Astrocyte (in vitro differentiated cells and primary cell): ENCODE measurements at places on chromosomes 7 and 10. TPM values are rescaled to one million over a fixed set of nuclear protein-coding genes. Genes with fewer than 3 reads are reported as not detected.

GRCh38 chr10:12435348-12435747, 86.0 kb downstream of the CAMK1D start:
- H3K27me3 ChIP-seq, result peaks cover 2% of the 10 kb centered on the region
- DNase-seq, result no peak
- no peaks in the 10 kb centered on the region for H3K4me1 ChIP-seq
- H3K36me3 ChIP-seq, result no peaks in the 10 kb centered on the region
- no peak overlapping the region for H3K27ac ChIP-seq

- no peak overlapping the region for H3K4me3 ChIP-seq
- no peak overlapping the region for H3K27ac ChIP-seq
- H3K36me3 ChIP-seq, result no peaks in the 10 kb centered on the region
- peaks cover 21% of the 10 kb centered on the region for H3K4me1 ChIP-seq
- DNase-seq, result no peak
Measured at GRCh38 chr10:72310636-72311035, 36.9 kb downstream of the DDIT4 start.

- DNase-seq, result no peak
- H3K27me3 ChIP-seq, result no peaks in the 10 kb centered on the region
- H3K4me1 ChIP-seq, result peaks cover 16% of the 10 kb centered on the region
- H3K36me3 ChIP-seq, result no peaks in the 10 kb centered on the region
- H3K27ac ChIP-seq, result no peak overlapping the region
Measured at GRCh38 chr10:33416209-33416608, 81.7 kb upstream of the NRP1 start.

DNA sequence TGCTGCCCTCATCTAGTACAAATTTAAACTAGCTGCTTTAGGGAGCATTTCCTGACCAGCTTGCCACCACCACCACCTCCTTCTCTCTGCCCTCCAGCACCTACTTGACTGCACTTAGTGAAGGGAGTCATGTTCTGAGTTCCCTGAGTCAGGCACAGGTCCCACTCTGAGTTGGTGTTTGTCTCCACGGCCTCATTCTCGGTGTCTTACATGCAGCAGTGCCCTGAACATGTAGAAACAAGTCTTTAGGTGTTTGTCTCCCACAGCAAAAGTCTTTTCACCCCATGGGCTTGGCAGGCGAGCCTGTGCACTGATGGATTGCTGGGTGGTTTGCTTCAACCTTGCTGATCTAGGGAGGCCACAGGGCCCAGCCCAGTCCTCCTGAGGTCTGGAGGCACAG, 16.9 kb downstream of the TSPAN14 start:
- H3K27ac ChIP-seq, result peak overlapping the region; percentile 74
- H3K4me1 ChIP-seq, result peaks cover 42% of the 10 kb centered on the region
- no peak overlapping the region for H3K4me3 ChIP-seq
- peaks cover 9% of the 10 kb centered on the region for H3K36me3 ChIP-seq
- H3K27me3 ChIP-seq, result no peaks in the 10 kb centered on the region
- no peak for DNase-seq

DNA sequence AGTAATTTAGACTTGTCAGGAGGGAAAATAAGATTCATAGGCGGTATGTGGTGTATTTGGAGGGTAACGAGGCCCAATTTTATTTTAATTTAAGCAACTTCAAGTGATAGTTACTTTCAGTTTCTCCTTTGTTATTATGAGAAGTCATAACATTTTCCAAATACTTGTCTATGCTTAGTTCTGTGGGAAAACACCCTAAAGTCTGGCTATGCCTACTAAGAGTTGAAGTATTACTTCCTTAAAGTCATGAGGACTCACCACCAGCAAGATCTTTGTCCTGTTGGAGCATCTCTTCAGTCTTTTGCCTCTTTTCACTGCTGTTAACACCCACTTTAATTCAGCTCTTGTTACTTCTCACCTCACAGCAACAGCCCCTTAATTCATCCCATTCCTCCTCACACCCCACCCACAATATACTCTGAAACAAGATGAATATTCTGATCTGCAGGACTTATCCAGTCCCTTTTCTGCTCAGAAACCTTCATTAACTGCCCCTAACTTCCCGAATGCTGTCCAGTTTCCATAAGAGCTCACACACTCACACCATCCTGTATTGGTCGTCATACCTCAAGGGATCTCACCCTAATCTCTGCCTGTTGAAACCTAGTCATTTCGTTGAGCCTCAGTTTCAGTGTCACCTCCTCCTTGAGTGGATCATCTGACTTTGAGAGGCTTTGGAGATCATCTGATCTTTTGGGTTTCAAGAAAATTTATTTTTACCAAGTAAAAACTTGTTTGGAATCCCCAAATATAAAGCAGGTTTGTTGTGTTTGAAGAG, 61.3 kb downstream of the DNAH11 start:
- no peak overlapping the region for H3K4me3 ChIP-seq
- no peaks in the 10 kb centered on the region for H3K36me3 ChIP-seq
- H3K27me3 ChIP-seq, result no peaks in the 10 kb centered on the region
- H3K4me1 ChIP-seq, result no peaks in the 10 kb centered on the region
- DNase-seq, result no peak
- H3K27ac ChIP-seq, result no peak overlapping the region

- no peaks in the 10 kb centered on the region for H3K4me1 ChIP-seq
- no peaks in the 10 kb centered on the region for H3K36me3 ChIP-seq
- DNase-seq, result no peak
Measured at GRCh38 chr7:153522261-153522660, 529.9 kb upstream of the DPP6 start.

- no peak for DNase-seq
- no peaks in the 10 kb centered on the region for H3K27me3 ChIP-seq
- H3K36me3 ChIP-seq, result no peaks in the 10 kb centered on the region
- H3K4me1 ChIP-seq, result no peaks in the 10 kb centered on the region
- no peak overlapping the region for H3K27ac ChIP-seq
Measured at GRCh38 chr7:123864012-123864411, 19.0 kb downstream of the HYAL4 start.

CALHM3 gene
- not detected in 2 replicates for total RNA-seq

GALNT17 gene
- 5.7 and 7.8 TPM in 2 replicates for total RNA-seq
